ENCODE measurements at places on chromosomes 3 and 15.

DNA sequence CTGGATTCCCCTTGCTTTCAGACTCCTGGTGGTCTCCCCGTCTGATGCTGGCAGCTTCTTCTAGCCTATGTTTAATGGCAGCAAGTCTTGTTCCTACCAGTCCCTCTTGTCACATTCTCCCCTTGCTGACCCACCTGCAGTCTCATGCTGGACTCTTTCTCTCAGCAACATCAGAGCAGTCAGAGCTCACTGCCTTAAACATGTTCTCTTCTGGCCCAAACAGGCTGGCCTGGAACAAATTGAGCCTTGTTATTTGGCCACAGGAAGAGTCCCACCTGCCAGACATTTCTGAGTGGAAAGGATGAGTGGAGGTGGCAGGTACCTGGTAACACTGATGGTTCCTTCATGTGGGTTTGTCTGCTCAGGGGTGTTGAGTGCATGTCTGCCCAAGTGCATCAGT, 59.2 kb upstream of the APEH start:
- no peak for DNase-seq

GRCh38 chr3:175392653-175393052, 533.5 kb downstream of the NAALADL2 start:
- peak; percentile 88 for DNase-seq

DNA sequence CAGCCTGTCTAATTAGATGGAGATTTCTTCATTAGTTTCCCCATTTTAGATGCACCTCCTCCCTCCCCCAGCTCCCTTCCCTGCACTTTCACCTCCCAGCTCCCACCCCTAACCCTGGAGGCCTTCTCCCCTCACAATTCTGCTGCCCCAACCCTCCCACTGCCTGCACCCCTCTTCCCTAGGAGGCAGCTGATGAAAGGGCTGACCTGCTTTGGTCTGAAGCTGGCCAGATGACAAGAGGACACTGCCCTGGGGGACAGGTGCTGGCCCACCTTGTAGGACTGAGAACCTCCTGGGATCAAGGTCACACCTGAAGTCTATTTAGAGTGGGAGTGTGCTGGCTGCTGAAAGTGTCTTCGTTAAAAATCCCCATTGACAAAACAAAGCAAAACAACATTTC, 259.4 kb downstream of the TLE3 start:
- DNase-seq = no peak

GRCh38 chr15:36429707-36430106, 149.7 kb upstream of the CDIN1 start:
- no peak for DNase-seq

GRCh38 chr15:53588773-53589172, 170.7 kb downstream of the WDR72 start:
- DNase-seq = no peak

DNA sequence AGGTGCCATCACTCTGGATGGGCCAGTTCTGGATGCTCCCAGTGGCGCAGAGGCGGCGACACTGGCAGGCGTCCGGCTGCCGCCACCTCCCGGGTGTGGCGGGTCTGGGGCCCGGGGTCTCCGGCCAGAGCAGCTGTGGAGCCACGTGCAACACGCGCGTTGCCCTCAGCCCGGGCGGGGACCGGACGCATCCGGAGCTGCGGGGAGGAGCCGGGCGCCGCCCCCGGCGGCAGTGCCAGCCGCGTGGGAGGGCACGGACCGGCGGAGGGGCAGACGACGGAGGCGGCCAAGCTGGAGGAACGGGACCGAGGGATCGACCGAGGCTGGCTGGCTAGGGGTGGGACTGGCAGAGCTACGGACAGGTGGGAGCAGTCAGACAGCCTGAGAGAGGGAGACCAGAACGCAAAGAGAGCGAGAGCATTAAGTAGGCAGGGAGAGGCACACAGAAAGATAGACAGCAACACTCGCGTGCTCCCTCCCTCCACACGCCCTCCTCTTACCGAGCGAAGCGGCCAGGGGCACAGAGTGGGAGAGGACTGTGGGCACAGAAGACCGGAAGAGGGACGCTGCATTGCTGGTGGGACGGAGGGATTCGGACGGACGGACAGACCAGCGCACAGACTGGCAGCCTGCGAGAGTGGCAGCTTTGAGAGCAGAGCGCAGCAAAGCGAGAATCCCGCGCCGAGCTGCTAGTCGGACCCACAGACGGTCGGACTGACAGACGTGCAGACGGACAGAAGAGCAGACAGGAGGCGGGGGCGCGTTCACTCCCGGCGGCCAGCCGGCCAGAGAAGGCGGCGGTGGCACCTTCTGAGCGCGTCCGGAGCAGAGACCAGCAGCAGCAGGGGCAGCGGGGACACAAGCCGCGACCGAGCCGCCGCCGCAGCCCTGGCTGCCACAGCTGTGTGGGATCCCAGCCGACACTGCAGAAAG, at the start of gene ARPP21:
Gene ARPP21 (plus strand): TSS at position 272 of the 933 bp plus-strand sequence. CDS start 42,227 bp downstream, outside the sequence.
- no peak for DNase-seq

DNA sequence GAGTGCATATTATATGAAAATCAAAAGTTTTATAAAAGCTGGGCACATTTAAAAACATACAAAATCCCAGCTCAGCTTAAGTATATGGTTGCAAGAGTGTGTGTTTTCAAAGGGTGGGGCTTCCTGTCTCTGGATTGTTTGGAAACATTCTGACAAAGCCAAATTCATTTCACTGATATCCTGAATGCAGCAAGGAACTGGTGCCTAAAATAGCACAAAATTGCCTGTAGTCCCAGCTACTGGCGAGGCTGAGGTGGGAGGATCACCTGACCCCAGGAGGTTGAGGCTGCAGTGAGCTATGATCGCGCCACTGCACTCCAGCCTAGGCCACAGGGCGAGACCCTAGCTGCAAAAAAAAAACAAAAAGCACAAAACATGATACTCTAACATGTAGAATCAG, 13.0 kb upstream of the TJP1 start:
- no peak for DNase-seq

DNA sequence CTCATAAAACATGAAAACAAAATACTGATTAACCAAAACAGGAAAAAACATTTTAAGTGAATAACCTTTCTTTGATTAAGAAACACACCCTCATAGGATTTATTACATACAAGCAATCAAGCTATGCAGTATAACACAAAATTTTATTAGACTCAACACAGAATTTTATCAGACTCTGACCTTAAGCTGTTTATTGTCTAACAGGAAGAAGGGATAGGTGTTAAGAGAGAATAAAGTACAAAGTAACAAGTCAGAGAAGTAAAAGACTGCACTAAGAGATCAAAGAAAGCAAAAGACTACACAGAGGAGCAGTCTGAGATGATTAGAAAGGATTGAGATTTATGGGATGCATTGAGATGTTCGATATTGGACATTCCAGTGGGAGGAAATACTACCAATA, 37.6 kb downstream of the ICE2 start:
- DNase-seq = no peak

GRCh38 chr3:44833394-44833793, 28.3 kb upstream of the TMEM42 start:
- no peak for DNase-seq

DNA sequence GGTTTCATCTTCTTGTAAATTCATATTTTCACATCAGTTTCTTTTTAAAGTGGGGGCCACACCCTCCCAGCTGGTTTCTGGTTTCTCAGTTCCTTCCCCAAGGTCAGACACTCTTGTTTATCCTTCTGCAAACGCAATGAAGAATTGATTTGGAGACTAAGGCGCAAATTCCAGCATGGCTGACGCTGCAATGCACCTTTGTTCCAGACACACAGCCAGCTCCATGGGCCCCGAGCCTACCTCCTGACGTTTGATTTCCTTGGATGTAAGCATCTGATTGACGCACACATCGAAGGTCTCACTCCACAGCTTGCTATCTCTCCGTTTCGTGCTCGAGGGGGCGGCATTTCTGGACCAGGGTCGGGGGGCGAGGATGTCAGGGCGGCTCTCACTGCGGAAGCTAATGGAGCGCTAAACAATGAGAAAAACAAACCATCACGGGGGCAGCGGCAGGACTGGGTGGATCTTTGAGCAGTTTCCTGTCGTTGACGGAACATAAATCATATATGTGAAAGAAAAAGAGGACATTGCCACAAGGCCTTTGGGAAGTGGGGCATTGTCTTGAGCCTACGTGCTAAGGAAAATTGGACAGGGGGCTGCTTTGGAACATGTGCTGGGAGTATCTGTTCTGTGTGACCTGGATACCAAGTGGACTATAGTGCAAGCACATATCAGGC, 46.9 kb downstream of the ARHGEF3 start:
- peak; percentile 63 for DNase-seq

GRCh38 chr15:36605604-36606263, 26.3 kb downstream of the CDIN1 start:
- no peak for DNase-seq

DNA sequence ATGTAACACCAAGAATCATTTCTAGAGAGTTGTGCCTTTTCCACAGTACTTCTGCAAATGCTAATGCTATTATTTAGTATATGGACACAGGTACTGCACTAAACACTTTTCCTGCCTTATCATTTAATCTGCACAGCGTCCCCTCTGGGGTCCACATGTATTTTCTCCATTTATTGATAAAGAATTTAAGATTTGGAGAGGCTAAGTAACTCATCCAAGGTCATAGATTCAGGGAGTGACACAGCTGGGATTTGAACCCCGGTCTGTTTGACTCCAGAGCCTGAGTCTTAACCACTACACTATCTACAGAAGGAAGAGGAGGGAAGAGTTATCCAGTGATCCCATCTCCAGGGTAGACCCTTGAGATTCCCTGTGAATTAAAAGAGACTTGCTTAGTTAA, 24.9 kb upstream of the TPRG1 start:
- no peak for DNase-seq

DNA sequence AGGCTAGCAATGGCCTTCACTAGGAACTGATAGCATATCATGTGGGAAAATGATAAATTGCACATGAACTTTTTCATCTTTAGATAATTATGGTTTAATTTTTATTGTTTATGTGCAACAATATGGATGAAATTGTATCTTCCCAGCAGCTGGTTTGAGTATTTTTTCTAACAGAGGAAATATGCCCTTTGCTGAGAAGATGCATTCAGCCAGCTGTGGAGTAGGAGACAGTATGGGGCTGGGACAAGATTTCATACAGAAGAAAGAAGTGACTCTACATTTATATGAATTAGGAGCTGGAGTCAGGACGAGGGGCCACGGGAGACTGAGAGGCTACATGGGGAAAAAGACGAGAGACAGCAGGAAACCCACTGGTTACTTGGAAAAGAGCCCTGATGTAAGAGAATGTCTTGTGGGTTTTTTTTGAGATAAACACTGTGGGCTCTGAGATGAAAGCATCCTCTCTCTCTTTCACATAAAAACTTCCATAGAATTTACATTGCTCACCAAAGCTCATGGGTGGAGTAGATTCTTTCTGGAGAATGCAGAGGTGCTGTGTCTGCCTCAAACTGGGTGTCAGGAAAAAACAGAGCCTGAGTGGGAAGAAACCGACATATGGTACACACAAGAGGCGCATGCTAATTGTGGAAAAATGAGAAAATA, 115.2 kb upstream of the PDZRN3 start:
- DNase-seq = no peak

GRCh38 chr3:32374788-32375595, 16.7 kb upstream of the CMTM7 start:
- DNase-seq = peak; percentile 59

DNA sequence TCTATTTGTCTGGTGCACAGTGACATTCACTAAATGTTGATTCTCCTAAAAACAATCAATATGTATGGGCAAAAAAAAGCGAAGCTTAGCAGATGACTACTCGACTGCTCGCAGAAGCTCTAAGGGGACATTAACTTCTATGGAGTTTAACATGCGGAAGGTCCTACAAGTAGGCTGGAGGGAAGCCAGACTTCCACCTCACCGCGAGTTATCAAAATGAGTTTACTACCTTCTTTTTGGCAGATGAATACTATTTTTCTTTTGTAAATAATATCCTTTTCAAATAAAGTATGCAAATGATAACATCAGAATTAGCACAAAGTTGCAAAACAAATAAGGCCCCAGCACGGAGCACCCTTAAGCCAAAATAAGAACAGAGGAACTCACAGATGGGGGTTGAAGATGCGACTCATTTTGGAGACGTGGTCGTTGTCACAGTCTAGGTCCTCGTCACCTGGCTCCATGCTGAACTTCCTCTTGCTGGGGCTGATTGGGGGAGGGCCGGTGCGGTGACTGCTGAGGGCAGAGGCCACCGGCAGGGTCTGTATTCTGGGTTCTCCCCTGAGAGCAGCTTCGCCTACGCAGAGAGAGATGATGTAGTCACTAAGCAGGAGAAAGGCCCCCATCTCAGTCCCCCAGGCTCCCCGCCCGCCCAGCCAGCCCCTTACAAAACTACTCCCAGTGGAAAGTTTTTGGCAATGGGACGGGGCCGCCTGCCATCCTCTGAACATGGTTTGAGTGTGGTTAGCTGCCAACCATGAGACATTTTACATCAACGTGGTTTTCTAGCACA, 42.1 kb downstream of the VGLL4 start:
- peak; percentile 54 for DNase-seq

DNA sequence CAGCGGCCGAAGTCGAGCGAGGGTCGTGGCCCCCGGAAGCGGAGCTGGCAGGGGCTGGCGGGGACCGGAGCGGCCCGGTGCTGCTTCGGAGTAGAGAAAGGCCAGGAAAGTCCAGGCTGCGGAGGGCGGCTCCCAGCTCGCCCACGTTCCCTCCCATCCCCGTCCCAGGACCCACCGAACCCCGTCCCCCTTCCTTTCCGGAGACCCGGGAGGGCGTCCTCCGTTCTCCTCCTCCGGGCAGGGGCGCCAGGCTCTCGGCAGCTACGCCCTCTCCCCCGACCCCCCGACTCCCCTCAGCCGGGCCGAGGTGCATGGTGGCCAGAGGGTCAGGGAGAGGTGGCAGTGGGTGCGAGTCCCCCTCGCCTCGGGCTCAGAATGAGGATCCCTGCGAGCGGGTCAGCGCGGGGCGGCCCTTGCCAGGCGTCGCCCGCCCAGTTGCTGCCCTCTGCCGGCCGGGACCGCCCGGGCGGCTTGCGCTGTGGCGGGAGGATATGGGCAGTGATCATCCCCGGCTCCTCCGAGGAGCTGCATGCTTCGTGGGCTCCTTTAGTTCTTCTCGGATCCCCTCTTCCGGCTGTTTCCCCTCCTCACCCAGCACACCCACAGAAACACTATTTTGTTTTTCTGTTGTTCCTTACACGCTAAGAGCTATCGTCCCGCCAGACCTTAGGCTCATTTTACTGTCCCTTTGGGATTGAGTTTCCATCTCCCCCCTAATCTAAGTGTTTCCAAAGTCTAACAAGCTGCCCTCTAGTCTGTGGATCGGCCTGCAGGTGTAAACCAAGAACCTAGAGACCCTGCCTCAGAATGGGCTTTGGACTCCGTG, 744 bp upstream of the ALDH1A2 start:
- no peak for DNase-seq

GRCh38 chr3:100629421-100630127, 20.2 kb downstream of the ADGRG7 start:
- no peak for DNase-seq

GRCh38 chr15:73599934-73600333, 33.3 kb downstream of the NPTN start:
- no peak for DNase-seq

- DNase-seq = no peak
Observed at GRCh38 chr15:73752806-73753193, 351 bp downstream of the INSYN1 start.

DNA sequence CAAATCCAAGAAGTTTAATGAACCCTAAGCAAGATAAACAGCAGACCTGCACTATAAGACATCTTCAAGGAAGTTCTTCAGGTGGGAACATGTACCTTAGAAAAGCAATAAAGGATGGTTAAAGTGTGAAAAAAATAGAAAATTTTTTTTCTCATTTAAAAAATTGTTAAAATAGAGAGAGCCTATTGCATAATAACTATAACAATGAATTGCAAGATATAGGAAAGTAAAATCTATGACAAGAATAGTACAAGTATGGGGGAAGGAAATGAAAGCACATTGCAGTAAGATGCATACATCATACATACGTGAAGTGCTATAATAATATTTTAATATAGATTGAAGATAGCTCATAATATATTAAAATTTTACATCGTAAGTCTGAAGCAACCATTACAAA, 310.1 kb upstream of the KCNMB2 start:
- no peak for DNase-seq

GRCh38 chr3:169610888-169611291, 52.6 kb downstream of the MECOM start:
- DNase-seq = no peak
